Natural killer cell treated with Interleukin-12 subunit alpha and Interleukin-12 subunit beta and Interleukin-15 and Interleukin-18, amount 100 ng/mL, for 72 hours (primary cell): ENCODE measurements at places on chromosomes 16 and 17.
A peak's percentile ranks its signal among the peaks of the same experiment; 100 is the strongest.

DNA sequence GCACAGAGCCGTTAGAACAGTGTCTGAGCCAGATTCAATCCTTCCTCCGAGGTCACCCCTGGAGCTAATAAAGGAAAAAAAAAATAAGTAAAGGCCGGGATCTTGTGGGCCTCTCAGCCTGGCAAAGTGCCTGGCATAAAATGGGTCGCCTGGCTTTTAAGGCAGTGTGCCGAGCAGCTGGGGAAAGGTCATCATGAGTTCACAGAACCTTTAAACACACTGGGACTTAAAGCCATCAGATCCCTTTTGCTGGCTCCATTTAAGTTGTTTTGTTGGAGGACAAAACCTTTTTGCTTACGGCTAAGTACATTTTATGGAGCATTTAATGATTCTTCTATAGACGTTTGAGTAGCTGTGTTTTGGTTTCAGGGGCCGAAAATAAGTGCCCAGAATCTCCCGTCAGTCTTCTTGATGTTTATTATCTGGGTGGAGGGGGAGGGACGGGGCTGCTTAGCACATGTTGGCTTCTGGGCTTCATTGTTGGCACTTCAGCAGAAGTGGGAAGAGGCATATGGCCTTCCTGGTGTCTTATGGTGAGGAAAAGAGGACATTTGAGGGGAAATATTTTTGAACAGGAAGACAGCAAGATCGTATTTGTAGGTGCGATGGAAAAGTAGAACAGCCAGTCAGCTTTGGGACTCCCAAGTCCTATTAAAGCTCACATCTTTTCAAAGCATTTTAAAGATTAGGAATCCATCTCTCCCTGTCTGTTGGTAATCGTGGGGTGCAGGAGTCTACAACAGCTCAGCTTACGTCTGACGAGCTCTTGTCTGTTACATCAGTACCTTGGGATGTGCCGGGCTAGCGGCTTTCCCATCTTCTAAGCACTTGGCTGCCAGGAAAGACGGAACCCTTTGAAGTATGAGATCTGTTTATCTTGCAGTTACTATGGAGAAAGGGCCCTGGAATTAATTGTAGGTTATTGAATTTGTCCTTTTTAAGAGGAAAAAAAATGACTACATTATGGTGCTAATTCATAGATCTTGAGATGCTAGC lies 31.1 kb downstream of the RBFOX1 start:
- no peak for DNase-seq

- DNase-seq = no peak
These were observed 266.1 kb upstream of the DYNLRB2 start for GRCh38 chr16:80274576-80275191.

- no peak for DNase-seq
These were observed 1401.0 kb downstream of the CDH11 start for GRCh38 chr16:63720848-63721247.

- no peak for DNase-seq
These were observed 258.0 kb downstream of the PMP22 start for GRCh38 chr17:15007147-15007553.

- peak; percentile 97 for DNase-seq
These were observed 10.6 kb upstream of the ZNF213 start for GRCh38 chr16:3123986-3124886.

- no peak for DNase-seq
These were observed 69.8 kb upstream of the PLCG2 start for GRCh38 chr16:81709016-81709900.

GRCh38 chr16:82834151-82834815 lies 207.5 kb downstream of the CDH13 start:
- DNase-seq = no peak

GRCh38 chr16:73092236-73092781 lies 44.4 kb upstream of the ZFHX3 start:
- DNase-seq = no peak

DNA sequence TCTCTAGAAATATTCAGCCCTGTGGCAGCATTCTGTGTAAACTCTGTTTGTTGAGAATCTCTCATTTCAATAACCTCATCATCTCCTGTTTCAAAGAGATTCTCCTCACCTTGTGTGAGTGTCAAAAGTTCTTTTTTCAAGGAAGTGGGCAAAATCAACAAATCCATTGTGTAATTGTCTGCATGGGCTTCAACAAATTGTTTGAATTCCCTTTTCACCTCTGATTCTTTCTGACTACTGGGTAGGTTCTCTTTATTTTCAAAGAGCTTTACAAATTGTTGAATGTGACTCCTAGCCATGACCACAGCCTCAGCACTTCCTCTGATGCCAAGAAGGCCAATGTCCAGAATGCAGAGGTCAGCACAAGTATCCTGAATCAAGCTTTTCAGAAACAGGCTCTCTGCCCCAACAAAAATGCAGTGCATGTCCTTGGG lies 48.0 kb downstream of the N4BP1 start:
- DNase-seq = no peak

- no peak for DNase-seq
These were observed 119.3 kb downstream of the STX8 start for GRCh38 chr17:9456330-9456729.

DNA sequence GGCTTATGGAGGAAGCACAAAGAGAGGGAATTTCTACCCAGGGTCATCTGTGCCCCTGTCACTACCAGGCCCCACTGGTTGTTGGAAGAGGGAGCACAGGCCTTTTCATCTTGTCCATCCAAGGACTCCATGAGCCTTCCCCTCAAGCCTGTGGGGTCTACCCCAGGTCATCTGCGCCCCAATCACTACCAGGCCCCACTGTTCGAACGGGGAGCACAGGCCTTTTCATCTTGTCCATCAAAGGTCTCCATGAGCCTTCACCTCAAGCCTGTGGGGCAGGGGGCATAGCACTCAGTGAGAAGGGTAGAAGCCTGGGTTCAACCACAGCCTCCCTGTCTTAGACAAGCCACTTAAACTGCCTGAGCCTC lies 101.5 kb upstream of the CDH5 start:
- DNase-seq = no peak

GRCh38 chr17:76204277-76204676 lies 36.0 kb downstream of the RNF157 start:
- DNase-seq = no peak

DNA sequence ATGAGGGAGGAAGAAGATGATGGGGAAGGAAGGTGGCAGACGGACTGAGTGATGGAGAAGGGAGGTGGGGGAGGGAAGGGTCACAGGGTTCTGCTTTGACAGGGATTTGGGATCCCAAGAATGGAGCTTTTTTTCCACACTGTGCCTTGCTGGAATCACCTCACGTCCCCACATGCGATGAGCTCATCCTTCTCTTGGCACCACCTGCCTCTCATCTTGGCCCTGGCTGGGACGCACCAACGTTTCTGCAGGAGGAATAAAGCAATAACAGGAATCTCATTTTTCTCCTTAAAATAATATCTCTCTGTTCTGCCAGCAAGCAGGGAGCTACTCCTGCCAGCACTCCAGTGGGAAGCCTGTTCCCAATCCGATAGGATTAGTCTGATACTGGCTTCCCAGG lies 47.8 kb downstream of the MEOX1 start:
- DNase-seq = no peak

- no peak for DNase-seq
These were observed 23.0 kb upstream of the SLC38A8 start for GRCh38 chr16:84065536-84066132.

- DNase-seq = no peak
These were observed at the start of gene CRYM for GRCh38 chr16:21277927-21278706. Gene CRYM, minus strand, starts transcription at chr16:21278290. Its CDS starts 39 bp downstream, at chr16:21278251.

DNA sequence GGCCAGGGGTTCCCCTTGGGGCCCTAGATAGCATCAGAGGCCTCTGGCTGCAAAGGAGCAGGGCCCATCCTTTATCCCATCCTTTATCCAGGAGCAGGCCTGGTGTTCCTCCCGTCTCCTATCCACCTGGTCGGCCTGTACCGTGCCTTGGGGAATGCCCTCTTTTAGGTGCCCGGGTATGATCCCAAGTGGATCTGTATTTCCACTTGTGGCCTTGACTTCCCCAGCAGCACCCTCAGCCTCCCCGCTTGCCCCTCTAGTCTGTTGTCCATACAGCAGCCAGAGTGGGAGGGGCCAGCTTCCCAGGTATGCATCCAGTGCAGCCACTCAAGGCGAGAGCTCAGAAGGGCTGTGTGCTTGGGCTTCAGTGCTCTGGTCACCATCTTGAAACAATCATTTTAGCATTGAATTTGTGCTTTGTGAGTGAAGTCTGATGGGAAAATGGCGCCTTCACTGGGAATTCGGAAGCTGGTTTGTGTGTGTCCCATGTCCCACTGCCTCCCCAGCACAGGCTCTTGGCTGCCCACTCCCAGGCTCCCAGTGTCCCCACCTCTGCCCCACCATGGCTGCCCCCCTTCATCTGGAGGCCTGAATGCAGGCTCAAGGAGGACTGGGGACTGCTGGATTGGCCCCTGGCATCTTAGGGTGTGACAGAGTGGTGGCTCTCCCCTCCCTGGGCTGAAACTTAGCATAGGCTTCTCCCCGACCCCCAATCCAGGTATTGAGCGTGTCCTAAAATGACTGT lies 3.3 kb upstream of the RNF112 start:
- DNase-seq = no peak

DNA sequence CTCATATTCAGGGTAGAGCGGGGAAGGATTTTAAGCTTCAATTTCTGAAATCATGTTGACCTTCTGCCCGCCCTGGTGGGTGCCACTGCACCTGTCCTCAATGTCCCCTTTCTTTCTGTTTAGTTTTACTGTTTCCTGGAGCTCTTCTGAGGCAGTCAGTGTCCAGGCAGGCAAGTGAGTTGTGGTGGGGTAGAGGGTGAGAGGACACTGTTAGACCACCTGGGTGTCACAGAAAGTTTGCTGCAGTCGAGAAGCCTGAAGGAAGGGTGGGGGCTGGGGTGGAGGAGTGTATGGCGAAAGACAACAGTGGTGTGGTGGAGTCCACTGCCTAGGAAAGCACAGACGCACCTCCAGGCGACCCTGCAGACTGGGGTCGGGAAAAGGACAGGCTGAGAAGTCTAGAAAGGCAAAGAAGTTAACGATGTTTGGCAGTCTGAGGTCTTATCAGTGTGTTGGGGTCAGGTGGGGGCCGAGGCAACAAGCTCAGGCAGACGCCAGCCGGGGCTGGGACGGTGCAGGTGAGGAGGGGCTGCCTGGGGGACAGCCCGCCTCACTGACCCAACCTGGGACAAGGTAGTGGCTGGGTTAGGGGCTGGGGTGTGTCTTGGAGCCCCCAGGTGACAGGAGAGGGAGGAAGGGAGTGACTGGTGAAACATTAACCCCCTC lies 23.3 kb upstream of the HOXB13 start:
- no peak for DNase-seq

GRCh38 chr17:67080804-67081203 lies 36.5 kb downstream of the CACNG1 start:
- no peak for DNase-seq

DNA sequence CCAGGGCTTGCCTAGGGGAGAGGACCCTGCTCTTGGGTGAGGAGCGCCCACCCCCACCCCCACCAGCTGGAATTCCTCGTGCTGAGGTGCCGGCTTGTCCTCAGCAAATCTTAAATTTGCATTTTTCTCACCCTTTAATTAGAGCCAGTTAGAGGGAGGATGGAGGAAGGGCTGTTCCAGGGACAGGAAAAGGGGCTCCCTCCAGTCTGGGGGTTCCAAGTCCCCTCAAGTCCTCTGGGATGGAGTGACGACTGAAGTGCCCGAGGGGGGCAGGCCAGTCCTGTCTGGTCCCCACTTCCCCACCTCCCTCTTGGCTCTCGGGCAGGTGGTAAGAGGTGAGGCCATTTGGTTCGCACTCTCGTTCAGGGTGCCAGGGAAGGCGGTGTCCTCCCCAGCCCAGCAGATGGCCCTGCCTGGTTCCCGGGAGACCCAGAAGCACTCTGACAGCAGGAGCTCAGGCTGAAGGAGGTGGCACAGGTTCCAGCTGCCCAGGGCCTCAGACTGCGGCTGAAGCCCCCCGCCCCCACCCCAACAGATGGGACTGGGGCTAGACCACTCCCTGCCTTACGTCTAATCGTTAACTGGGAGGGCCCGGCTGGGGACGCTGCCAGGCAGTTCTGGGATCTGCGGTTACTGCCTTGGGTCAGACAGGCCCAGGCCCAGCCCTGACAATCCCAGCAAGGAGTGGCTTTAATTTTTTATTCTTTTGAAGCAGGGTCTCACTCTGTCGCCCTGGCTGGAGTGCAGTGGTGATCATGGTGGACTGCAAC lies 2.2 kb downstream of the RAB26 start:
- DNase-seq = peak; percentile 62

DNA sequence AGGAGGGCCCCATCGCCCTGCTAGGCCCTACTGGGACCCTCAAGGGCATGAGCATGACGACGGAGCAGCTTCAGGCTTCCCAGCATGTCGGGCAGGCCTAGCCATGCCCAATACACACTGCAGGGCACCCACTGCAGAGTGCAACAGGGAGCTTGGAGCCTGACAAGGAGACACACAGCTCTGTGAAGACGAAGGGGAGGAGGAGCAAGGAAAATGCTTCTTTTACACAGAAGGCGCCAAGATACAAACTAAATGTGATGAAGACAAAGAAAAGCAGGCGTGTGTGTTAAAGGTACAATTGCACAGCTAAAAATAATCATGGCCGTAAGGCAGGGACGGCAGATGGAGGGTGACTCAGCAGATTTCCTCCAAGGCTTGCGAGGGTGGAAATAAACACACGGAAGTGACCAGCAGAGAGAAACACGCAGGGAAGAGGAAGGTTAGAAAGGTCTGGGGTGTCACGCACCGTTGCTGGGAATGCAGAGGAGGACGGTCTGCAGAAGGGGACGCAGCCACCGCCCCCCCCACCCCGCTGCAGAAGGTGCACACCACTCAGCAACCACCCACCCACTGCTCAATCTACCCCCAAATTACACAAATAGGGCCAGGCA lies 108.5 kb downstream of the ZNF778 start:
- no peak for DNase-seq

GRCh38 chr16:68529608-68529930 lies 9.5 kb upstream of the ZFP90 start:
- no peak for DNase-seq

GRCh38 chr17:2157675-2158395 lies 102.9 kb downstream of the HIC1 start:
- DNase-seq = peak; percentile 76

DNA sequence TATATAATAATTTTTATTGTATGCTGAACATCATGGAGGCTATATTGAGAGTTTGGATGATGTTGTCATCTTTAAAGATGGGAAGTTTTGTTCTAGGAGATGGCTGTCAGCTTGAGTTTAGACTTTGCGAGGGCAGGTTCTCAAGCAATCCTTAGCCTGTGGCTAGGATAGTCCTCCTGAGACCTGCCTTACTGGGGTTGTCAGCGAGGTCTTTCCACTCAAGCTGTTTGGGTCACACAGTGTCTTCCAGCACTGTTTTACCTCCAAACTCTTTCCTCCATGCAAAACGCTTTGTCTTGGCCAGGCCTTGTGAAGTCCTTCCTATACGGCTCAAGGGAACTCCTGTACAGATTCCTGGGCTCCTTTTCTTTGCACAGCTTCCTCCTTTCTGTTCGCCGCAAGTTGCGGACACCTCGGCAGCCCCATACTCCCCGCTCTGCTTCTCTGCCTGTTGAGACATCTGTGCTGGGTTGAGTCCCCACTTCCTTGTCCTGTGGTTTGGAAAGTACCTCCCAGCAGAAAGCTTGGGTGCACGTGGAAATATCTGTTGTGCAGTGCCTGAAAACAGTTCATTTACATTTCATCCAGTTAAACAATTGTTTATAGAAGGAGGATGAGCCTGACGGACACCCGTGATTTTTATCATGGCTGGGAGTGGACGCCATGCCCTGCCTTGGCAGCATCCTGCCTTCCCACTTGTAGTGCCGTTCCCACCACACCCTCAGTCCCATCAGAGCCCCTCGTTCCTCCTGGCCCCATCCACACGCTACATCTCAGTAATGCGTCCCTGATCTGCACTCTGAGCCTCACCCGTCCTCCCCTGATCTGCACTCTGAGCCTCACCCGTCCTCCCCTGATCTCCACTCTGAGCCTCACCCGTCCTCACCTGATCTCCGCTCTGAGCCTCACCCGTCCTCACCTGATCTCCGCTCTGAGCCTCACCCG lies 55.0 kb upstream of the CBFA2T3 start:
- DNase-seq = peak; percentile 87

- DNase-seq = no peak
These were observed 147.8 kb downstream of the CMIP start for GRCh38 chr16:81592353-81592866.
